NCI-H2171 treated with DMSO at 0.1 percent for 48 hours (cell line): ENCODE measurements at places on chromosomes 16 and 17.
A peak's percentile ranks its signal among the peaks of the same experiment; 100 is the strongest.

DNA sequence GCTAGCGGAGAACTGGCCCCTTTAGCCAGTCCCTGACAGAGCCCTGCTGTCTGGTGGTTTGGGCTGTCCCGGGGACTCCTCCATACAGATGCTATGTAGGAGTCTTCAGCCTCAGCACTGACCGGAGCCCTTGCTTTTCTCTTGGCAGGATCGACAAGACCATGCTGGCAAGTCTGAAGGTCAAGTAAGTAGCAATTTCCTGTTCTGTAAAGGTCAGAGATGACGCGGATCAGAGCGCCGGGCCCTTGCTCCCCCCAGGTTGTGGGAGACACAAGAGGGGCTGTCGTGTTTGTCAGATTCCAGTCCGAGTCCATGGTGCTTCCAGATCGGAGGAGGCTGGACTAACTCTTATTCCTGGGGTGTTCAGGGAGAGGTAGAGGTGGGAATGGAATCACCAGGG lies 4.1 kb downstream of the RAP1GAP2 start:
- DNase-seq, result no peak

DNA sequence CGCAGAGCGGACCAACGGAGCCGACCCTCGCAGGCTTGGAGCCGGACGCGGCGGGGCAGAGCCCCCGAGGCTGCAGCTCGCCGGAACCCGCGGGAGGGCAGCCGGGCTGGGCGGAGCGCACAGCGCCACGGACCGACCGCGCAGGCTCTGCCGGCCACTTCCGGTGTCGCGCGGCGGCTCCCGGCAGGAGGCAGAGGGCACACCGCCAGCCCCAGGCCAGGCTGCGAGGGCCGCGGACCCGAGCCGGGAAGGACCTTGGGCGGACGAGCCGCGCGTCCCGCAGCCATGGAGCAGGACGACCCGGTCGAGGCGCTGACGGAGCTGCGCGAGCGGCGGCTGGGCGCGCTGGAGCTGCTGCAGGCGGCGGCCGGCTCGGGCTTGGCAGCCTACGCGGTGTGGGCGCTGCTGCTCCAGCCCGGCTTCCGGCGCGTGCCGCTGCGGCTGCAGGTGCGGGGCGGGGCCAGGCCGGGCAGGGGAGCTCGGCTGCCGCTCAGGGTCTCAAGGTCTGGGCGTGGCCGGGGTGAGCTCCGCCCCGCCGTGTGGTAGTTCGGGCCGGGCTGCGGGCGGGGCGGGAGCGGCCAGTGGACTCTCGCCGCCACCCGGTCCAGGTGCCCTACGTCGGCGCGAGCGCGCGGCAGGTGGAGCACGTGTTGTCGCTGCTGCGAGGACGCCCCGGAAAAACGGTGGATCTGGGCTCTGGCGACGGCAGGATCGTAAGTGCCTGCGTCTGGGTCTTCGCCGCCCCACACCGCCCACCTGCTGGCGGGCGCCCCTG lies at the start of gene ANTKMT:
ANTKMT (plus strand) TSS at position 157 of the 775 bp plus-strand sequence; CDS start at position 286, 129 bp downstream.
- peak; percentile 78 for DNase-seq

- DNase-seq, result no peak
These were observed 71.4 kb upstream of the KCTD5 start for GRCh38 chr16:2610781-2611498.

GRCh38 chr17:70492368-70492767 lies 323.0 kb downstream of the KCNJ2 start:
- no peak for DNase-seq

GRCh38 chr17:28331891-28332420 lies 3.3 kb downstream of the IFT20 start:
- DNase-seq, result no peak

DNA sequence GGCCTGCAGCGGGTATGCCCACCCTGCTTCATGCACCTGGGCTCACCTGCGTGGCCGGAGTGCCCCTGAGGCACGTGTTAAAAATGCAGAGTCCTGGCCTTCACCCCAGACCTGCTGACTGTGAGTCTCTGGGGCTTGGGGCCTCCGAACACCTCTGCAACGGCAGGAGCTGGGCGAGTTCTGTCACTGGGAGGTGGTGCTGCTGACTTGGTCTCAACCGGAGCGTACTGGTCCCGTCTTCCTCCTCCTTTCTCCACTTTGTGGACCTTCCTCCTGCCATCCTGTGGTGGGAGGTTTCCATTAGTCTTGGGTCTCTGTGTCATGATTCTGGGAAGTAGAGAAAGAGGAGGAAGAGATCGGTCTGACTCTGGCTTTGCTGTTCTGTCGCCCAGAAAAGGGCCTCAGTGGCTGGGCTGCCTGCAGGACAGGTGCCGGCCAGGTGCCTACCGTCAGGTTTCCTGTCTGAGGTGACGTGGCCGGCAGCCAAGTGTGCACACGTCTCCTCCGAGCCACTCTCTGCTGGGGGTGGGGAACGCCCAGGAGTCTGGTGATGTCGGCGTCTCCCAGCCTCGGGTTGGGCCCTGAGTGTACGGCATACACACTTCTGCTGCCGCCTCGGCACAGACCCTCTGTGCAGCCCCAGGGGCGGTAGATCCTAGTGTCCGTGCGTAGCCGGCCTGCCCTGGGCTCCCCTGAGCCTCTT lies 6.9 kb downstream of the TSC2 start:
- DNase-seq, result peak; percentile 55

DNA sequence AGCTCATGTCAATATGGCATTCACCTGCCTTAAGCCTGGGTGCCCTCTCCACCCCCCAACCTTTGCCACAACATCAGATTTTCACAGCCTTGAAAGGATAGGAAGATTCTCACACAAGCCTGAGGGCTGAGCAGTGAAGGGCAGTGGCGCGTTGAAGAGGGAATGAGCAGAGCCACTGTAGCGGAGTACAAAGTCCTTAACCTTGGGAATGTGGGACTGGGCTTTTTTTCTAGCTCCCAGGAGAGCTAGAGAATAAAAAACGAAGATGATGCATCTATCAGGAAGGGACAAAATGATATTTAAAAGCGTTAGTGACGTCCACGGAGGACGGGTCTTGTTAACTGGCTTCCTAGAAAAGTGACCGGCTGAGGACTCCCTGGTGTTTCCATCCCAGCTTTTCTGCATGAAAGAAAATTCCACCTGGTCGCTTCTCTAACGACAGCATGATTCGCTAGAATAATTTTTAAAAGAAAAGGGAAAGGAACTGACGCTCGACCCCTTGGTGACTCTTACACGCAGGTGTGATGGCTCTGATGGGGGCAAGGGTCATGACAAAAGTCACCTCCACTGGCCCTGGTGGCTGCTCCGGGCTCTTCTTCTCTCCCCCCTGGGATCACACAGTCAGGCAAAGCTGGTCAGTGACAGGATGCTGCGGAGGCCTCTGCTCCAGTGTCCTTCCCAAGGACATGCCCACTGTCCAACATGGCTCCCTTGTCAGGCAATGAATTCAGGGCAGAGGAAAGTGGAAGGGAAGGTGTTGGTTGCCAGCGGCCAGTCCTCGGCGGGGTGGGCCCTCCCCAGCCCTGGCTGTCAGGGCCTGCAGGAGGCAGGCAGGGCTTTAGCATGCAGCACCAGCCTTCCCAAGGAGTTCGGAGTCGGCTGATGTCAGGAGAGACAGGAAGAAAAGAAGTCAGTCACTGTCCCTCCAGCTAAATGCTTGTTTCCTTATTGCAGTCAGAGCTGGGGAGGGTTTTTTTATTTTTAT lies 58.4 kb upstream of the IRX3 start:
- no peak for DNase-seq

- DNase-seq, result peak; percentile 96
These were observed at the start of gene AP1G1 for GRCh38 chr16:71808593-71809459. AP1G1 (minus strand) TSS chr16:71808834; CDS start chr16:71789479, 19,355 bp downstream.

DNA sequence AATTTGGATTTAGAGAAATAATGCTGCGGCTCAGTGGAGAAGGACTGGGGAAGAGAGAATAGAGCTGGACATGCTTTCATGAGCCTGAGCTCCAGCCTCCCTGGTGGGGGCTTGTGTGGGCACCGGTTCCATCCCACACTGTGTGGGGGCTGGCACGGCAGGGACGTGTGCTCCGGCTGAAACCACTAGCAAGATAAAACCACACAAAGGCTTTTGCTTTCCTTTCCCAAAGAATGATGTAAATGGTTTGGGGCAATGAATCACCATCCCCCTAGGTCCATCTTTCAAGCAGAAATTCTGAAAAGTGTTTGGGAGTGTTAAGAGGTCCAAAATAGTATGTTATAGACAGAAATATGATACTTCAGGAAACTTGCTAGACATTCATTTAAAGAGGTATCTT lies 77.0 kb downstream of the CDH11 start:
- DNase-seq, result no peak

DNA sequence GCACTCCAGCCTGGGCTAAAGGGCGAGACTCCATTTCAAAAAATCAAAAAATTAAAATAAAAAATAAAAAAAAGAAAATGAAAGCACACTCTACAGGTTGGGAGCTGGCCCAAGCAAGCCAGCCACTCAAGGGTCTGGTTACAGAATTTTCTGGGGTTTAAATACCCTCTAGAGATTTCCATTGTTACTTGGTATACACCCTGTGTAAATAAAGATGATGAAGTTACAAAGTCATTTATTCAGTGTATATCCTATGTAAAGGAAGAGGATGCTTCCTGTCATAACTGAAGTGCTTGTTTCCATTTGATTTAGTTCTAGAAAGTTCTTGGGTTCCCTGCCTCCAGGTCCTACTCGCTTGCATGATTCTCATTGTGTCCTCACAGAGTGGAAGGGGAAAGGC lies 79.9 kb upstream of the C17orf78 start:
- no peak for DNase-seq

GRCh38 chr17:2837147-2837561 lies 40.9 kb downstream of the RAP1GAP2 start:
- no peak for DNase-seq

DNA sequence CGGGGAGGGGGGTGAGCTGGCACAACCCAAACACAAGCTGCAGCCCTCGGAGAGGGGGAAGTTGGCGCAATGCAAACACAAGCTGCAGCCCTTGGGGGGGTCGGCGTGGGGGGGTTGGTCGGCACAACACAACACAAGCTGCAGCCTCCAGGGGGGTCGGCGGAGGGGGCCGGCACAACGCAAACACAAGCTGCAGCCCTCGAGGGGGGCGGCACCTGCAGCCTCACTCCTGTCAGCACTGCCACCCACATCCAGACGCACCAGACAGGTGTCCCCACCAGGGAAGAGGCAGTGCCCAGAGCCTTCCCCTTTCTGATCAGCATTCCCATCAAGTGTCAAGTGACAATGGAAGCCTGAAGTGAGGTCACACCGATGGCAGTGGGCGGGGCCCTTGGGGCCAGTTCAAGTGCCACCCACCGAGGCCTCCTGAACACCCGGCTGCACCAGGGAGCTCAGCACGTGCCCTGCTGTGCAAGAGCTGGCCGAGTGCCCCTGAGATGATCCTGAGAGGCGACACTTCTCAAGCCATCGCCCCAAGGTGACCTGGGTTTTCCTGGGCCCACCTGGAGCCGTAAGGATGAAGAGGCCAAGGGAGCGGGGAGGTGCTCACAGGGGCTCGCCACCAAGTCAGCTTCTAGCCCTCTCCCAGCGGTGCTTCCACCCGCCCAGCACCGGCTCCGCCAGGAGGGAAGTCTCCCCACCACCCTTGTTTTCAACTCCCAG lies 59.3 kb downstream of the KLHDC4 start:
- peak; percentile 80 for DNase-seq

- no peak for DNase-seq
These were observed at the start of gene NTN1 for GRCh38 chr17:9021158-9021991. NTN1 (plus strand) TSS chr17:9021510; CDS start chr17:9022374, 864 bp downstream.

DNA sequence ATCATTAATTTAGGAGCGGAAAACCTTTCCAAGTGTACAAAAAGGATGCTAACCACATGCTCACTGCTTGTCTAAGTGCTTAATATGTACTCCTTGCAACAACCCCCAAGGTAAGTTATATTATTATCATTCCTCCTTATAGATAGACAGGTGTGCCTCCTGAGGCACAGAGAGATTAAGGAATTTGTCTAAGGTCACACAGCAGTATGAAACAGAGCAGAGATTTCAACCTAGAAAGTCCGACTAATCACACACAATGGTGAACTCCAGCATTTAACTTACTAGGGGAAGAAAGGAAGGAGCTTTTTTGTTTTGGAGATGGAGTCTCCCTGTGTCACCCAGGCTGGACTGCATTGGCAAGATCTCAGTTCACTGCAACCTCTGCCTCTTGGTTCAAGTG lies 37.0 kb upstream of the USP7 start:
- DNase-seq, result no peak

DNA sequence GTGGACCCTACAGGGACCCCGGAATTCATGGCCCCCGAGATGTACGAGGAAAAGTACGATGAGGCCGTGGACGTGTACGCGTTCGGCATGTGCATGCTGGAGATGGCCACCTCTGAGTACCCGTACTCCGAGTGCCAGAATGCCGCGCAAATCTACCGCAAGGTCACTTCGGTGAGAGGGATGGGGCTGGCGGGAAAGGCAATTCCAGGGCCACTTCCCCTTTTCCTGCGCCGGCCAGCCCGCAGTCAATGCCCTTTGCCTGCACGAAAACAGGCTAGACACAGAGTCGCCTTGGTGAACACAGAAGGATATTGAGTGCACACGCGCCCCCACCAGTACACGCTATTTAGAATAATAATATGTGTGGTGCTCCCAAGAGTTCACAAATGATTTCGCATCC lies 4.0 kb downstream of the WNK4 start:
- DNase-seq, result no peak

GRCh38 chr17:2157675-2158395 lies 102.9 kb downstream of the HIC1 start:
- DNase-seq, result no peak

DNA sequence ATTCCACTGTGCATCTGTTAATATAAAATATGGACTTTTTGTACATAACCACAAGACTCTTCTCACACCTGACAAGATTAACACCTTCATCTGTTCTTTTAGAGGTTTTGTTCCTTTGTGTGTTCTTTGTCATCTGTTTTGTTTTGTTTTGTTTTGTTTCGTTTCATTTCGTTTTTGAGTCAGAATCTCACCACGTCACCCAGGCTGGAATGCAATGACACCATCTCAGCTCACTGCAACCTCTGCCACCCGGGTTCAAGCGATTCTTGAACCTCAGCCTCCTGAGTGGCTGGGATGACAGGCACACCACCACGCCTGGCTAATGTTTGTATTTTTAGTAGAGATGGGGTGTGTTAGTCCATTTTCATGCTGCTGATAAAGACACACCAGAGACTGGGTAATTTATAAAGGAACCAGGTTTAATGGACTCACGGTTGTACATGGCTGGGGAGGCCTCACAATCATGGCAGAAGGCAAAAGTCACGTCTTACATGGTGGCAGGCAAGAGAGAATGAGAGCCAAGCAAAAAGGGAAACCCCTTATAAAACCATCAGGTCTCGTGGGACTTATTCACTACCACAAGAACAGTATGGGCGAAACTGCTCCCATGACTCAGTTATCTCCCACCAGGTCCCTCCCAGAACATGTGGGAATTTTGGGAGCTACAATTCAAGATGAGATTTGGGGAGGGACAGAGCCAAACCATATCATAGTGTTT lies 22.3 kb downstream of the C16orf90 start:
- no peak for DNase-seq

- no peak for DNase-seq
These were observed 275.9 kb downstream of the STX8 start for GRCh38 chr17:9299695-9300094.

- no peak for DNase-seq
These were observed 459.3 kb downstream of the HS3ST3B1 start for GRCh38 chr17:14760212-14760611.
